M059J (cell line): ENCODE measurements at places on chromosomes 6 and 20. TPM values are rescaled to one million over a fixed set of nuclear protein-coding genes. Genes with fewer than 3 reads are reported as not detected.

Gene TRIM31
- total RNA-seq: not detected in 2 replicates

Gene TSBP1
- not detected in 2 replicates for total RNA-seq

Gene KIAA0408
- total RNA-seq: 2.2 and 3.0 TPM in 2 replicates

Gene MEI4
- not detected in 2 replicates for total RNA-seq

Gene PNLDC1
- not detected in 2 replicates for total RNA-seq

Gene PDYN
- not detected in 2 replicates for total RNA-seq

Gene MRPS10
- 96.9 and 123 TPM in 2 replicates for total RNA-seq

Gene ETV7
- total RNA-seq: 14.4 and 19.0 TPM in 2 replicates

Gene GSTA3
- total RNA-seq: 0.27 and 2.4 TPM in 2 replicates

Gene SALL4
- 1.6 and 2.4 TPM in 2 replicates for total RNA-seq

Gene TCF21
- total RNA-seq: 0.07 TPM in 1 of 2 replicates, not detected in the other

Gene GDAP1L1
- total RNA-seq: 0.42 TPM in 1 of 2 replicates, not detected in the other

Gene PHF10
- total RNA-seq: 24.6 and 32.7 TPM in 2 replicates

Gene RAET1G
- total RNA-seq: 19.7 and 20.6 TPM in 2 replicates

Gene PNPLA1
- 0.05 and 0.27 TPM in 2 replicates for total RNA-seq

Gene CDSN
- total RNA-seq: not detected in 2 replicates

Gene ZNF391
- 5.2 and 6.6 TPM in 2 replicates for total RNA-seq

Gene TNNC2
- not detected in 2 replicates for total RNA-seq

Gene TRAPPC3L
- total RNA-seq: 0.27 TPM in 1 of 2 replicates, not detected in the other

Gene FNDC1
- not detected in 2 replicates for total RNA-seq

Gene MUC21
- not detected in 2 replicates for total RNA-seq

Gene RAET1E
- 1.5 and 2.7 TPM in 2 replicates for total RNA-seq

Gene GSTA2
- 0.12 TPM in 1 of 2 replicates, not detected in the other for total RNA-seq

Gene GSTA1
- 0.30 and 0.44 TPM in 2 replicates for total RNA-seq

Gene PABPC1L
- total RNA-seq: 1.8 and 6.1 TPM in 2 replicates

Gene PTCHD4
- 0.15 and 1.3 TPM in 2 replicates for total RNA-seq

Gene TAAR2
- total RNA-seq: not detected in 2 replicates

Gene CYP24A1
- 32.8 and 39.6 TPM in 2 replicates for total RNA-seq

Gene FOXA2
- total RNA-seq: not detected in 2 replicates

Gene SERPINB6
- total RNA-seq: 177 and 209 TPM in 2 replicates

Gene RAMACL
- 0.27 and 0.30 TPM in 2 replicates for total RNA-seq

Gene SYNCRIP
- 71.3 and 107 TPM in 2 replicates for total RNA-seq

Gene CENPQ
- total RNA-seq: 32.4 and 34.8 TPM in 2 replicates

Gene GPX5
- not detected in 2 replicates for total RNA-seq

Gene RBCK1
- total RNA-seq: 132 and 155 TPM in 2 replicates

Gene C6orf118
- not detected in 2 replicates for total RNA-seq

Gene AKAP12
- 28.4 and 43.1 TPM in 2 replicates for total RNA-seq

Gene MCCD1
- total RNA-seq: not detected in 2 replicates

Gene ME1
- total RNA-seq: 8.4 and 11.6 TPM in 2 replicates

Gene DEF6
- 0.44 and 0.57 TPM in 2 replicates for total RNA-seq

Gene BMP2
- 4.1 and 6.6 TPM in 2 replicates for total RNA-seq

Gene VSX1
- total RNA-seq: 0.32 TPM in 1 of 2 replicates, not detected in the other

Gene L3MBTL3
- 6.5 and 9.4 TPM in 2 replicates for total RNA-seq

Gene UNC5CL
- 0.02 and 0.20 TPM in 2 replicates for total RNA-seq

Gene TMEM151B
- 0.05 TPM in 1 of 2 replicates, not detected in the other for total RNA-seq

Gene OR2J2
- not detected in 2 replicates for total RNA-seq

Gene PTPRT
- total RNA-seq: not detected in 2 replicates

Gene ADGB
- not detected in 2 replicates for total RNA-seq

Gene PSORS1C2
- total RNA-seq: not detected in 2 replicates

Gene BCAS4
- total RNA-seq: 15.4 and 16.2 TPM in 2 replicates

Gene ANKEF1
- total RNA-seq: 4.5 and 6.3 TPM in 2 replicates

Gene DUSP15
- total RNA-seq: 0.91 and 3.2 TPM in 2 replicates

Gene GRM1
- total RNA-seq: 0.02 TPM in 2 replicates

Gene OR2H2
- total RNA-seq: not detected in 2 replicates
